Kasumi-1 (cell line): ENCODE measurements at places on chromosomes 5 and 9.

DNA sequence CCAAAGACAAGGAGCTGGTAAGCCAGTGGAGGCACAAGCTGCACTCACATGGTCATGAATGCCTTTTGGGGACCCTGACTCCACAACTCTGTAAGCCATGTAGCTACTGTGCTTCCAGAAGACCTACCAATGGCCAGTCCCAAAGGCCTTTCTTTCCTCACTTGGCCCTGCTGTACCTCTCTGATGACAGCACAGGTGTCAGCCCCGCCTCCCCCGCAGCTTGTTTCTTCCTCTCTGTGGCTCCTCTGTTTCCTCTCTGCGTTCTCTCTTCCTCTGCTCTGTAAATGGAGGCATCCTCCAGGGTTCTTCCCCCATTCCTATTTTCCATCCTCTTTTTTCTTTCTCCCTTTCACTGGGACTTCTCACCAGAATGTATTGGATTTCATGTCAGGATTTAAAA is 26.7 kb downstream of the SH3TC2 start:
- DNase-seq, result no peak

GRCh38 chr9:130607640-130608420 is 28.5 kb downstream of the FUBP3 start:
- no peak for DNase-seq

DNA sequence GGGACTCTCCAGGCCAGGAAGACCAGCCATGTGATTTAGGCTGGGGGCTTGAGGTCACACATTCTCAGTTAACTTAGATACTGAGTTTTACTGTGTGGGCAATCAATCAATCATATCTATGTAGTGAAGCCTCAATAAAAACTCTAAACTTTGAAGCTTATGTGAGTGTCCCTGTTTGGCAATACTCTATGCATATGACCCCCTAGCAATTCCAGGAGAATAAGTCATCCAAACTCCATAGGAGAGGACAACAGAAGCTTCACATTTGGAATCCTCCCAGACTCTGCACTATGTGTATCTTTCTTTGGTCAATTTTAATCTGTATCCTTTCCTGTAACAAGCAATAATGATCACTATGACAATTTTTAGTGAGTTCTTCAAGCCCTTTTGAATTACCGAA is 216.8 kb upstream of the RGMB start:
- DNase-seq, result no peak

DNA sequence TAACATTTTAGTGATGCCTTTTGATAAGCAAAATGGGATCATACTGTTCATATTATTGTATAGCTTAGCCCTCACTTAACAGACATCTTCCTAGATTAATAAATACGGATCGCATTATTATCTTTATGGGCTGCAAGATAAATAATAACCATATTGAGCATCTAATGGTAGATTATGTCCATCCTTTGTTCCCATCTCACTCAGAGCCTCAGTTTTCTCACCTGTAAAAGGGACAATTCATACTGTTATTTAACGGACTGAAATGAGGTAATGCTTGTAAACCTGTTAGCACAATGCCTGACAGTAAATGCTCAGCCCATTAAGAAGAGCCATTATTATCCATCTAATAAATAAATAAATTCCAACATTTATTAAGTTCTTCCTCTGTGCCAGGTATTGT is 3.0 kb upstream of the RPL26L1 start:
- no peak for DNase-seq

DNA sequence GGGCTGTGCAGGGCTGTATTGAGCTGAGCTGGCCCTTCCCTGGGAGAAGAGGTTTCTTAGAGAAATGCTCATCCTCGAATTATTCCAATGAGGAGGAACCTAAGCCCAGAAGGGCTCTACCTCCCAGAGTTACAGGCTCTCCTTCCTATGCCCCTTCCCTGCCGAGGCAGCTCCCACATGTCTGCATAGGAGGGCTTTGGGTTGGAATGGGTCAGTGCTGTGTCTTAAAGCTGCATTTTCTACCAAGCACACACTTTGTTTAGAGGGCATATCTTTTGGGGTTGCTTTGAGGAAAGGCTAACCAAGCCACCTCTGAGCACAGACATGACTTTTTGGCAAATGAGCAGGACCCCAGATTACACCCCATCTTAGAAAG is 9.1 kb downstream of the NEK6 start:
- DNase-seq, result no peak

- no peak for DNase-seq
Measured at GRCh38 chr5:75909223-75909622, 174.0 kb upstream of the SV2C start.

DNA sequence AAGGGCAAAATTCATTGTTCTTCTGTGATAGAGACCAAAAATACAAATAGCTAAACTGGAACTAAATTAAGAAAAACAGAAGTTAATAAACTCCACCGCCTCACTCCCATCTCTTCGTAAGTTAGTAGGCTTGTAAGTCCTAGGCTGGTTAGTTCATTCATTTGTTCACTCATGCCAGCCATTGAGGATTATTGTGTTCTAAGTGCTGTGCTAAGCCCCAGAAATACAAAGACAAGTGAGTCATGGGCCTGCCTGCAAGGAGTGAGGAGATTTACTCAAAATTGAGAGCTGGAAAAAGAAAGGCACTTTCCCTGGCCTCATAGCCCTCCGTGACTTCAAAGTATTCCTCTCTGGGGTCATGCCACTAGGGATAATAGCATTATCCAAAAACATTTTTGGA is 8.5 kb downstream of the DOCK8 start:
- no peak for DNase-seq

DNA sequence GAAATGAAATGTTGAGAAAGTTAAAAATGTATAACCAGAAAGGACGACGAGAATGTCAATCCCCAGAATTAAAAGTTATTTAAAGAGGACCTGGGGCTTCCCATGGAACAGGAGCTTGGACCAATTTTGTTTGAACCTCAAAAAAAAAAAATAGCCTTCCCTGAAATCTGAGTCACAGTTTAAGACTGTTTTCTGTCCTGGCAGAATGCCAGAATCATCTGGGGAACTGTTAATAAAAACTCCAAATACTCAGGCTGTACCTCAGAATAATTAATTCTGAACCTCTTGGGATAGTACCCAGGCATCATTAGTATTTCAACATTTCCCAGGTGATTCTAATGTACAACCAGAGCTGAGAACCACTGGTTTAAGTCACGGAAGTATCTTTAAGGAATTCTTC is 102.2 kb upstream of the SLCO6A1 start:
- DNase-seq, result no peak

DNA sequence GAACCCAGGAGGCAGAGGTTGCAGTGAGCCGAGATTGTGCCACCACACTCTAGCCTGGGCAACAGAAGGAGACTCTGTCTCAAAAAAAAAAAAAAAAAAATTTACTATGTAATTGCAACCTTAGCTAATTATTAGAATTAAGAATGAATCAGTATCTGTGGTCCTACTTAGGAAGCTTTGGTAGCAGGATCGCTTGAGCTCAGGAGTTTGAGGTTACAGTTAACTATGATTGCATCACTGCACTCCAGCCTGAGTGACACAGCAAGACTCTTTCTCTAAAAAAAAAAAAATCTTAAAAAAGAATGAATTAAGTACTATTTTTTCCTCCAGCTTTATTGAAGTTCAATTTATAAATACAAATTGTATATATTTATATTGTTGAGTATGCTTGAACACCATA is 16.7 kb downstream of the NDUFAF2 start:
- DNase-seq, result peak; percentile 42

DNA sequence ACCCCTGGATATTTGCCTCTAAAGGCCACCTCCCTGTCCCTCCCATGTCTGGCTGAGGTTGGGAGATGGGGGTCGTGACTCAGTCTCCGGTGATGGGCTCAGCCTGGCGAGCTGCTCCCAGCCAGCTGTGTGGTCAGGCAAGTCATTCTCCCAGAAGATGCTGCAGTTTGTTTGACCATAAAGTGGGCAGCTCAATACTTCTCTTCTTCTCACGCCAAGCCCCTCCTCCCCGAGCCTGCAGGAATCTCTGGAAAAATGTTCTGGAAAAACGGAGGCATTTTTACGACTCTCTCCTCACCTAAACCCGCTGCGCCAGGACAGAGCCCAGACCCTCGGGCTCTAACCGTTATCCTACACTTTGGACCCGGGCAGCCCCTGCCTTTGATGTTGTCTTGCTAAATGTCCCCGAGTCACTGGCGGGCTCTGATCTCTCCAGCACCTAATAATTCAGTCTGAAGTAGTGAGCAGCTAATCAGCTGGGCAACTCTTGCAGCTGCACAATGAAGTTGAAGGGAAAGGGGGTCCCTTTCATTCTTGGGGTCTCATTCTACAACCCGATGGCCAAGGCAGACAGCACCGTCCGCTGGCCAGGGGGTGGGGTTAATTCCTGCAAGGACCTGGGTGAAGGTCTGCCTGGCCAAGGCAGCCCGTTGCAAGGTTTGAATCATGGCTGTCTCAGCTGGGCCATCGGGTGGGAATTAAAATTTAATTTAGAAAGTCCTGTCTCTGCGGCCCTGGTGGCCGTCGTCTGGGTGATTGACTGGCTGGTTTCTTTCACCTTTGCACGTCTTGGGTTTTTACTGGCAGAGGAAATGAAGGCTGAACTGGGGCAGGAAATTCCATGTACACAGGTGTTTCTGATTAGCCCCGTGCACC is 12.3 kb downstream of the DCANP1 start:
- no peak for DNase-seq

DNA sequence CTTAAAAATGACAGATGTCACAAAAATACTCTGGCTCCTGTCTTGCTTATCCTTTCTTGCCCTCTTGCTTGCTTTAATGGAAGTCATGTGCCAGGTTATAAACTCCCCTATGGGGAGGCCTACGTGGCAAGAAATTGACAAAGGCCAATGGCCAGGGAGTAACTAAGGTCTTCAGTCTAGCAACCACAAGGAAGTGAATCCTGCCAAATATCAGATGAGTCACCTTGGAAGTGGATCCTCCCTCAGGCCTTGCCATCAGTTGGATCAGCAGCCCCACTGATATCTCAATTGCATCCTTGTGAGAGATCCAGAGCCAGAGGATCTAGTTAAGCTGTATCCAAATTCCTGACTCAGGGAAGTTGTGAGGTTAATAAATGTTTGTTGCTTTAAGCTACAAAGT is 82.8 kb downstream of the CAAP1 start:
- no peak for DNase-seq

DNA sequence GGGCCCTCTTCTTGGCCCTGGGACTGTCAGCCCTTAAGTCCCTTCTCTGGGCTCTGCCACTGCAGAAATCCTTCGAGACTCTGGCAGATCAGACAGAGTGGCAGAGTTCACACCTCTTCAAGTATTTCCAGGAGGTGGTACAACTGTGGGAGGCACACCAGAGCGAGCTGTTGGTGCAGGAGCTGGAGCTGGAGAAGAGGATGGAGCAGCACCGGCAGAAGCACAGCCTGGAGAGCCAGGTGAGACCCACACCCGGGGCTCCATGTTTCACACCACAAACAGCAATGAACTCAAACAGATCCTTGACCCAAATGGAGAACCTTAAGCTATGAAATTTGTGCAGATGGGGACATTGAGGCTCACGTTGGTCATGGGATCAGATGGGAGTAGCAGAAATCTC is 17.5 kb downstream of the CCDC180 start:
- DNase-seq, result no peak

DNA sequence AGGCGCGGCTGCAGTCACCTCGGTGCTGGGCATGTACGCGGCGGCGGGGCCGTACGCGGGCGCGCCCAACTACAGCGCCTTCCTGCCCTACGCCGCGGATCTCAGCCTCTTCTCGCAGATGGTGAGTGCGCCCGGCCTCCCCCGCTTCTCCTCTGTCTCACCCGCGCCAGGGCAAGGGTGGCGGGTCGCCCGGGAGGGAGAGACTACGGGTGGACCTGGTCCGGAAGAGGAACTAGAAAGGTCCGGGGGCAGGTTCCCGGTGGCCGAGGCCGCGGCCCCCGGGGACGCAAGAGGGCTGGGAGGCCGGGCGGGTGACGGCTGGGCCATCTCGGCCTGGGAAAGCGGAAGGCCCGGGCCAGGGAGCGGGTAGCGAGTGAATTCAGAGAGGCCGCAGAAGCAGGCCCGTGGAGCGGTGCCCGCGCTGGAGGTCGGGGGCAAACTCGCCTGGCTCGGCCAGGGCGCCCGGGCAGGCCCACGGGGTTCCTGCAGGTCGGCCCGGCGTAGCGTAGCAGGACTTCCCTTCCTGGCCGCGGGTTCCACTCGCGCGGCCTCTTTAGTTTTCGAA is 711 bp downstream of the IRX1 start:
- DNase-seq, result no peak

DNA sequence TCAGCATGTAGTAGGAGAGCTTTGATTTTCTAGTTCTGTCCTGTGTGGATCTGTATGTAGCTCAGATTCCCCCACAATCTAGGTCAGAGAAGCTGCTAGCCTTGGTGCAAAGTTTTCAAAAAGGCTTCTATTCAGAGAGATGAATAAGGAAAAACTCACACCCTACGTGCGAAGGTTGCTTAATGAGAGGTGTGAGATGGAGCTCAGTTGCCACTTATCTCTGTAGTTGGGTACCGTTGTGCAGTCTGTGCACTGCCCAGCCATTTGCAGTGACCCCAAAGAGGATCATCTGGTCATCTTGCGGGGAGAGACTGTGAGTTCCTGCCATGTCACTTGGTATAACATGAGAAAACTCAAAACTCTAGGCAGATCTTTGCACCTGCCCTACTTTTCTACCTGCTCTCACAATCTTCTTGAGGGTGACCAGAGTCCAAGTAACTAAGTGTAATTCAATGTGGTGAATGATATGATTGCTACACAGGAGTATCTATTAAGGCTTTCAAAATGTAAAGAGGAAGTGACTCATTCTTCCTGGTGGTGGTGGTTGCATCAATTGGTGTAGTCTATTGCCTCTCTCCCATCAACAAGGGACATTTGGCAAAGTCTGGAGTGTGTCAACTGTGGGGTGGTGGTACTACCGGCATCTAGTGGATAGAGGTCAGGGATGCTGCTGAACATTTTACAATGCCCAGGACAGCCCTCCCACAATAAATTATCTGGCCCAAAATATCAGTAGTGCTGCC is 65.2 kb downstream of the TMC1 start:
- peak; percentile 56 for DNase-seq

DNA sequence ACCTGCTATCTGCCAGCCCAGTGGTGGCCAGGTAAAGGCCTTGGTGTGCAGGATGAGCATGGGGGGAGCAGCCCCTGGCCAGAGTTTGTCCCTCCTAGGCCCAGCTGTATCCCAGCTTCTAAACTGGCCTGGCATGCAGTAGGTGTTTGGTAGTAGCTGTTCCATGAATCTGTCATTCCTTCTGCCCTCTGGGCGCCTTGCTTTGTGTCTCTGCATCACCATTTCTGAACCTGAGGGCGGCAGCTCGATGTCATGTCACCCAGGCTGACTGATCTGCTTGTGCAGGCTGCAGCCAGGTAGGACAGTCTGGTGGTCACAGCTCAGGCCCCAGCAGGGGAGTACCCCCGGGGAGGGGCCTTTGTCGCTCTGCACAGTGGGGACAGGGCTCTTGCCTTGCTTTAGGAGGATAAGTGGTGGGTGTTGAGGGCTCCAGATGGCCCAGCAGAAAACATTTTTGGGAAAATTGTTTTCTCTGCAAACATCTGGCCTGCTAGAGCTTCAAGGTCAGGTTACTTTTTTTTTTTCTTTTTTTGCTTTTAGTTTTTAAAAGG is 4.6 kb upstream of the SUSD3 start:
- DNase-seq, result no peak

DNA sequence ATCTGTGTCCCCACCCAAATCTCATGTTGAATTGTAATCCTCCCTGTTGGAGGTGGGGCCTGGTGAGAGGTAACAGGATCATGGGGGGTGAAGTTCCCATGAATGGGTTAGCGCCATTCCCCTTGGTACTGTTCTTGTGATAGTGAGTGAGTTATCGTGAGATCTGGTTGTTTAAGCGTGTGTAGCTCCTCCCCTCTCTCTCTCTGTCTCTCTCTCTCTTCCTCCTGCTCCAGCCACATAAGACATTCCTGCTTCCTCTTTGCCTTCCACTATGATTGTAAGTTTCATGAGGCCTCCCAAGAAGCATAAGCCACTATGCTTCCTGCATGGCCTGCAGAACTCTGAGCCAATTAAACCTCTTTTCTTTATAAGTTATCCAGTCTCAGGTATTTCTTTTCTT is 28.8 kb downstream of the C5orf15 start:
- DNase-seq, result no peak
